ENCODE measurements at places on chromosomes 5 and 9.

DNA sequence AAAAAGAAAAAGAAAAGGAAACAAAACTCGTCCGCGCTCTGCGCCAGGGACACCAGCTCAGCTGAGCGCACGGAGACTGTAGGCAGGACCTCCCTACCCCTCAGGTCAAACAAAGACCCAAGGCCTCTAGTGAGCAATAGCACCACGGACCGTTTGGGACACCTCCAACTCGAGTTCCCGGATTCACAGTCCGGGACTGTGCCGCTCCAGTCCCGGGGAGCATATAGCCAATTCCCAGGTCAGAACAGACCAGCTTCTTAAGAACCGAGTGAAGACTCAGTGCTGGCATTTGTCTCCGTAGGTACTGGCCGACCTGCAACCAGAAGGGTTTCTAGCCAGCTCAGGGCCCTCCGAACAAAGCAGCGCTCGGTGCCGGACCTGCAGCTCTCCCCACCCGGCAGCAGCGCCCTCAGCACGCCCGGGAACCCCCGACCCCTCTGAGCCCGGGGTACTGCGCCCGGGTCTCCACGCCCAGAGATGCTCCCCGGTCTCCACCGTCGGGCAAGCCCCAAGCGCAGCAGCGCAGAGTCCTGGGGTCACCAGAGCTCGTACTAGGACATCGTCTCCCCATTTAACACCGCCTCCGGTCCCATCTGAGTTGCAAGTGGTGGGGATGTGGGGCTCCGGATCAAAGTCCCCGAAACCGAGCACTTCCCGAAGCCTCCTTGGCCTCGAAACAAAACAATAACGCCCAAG, 591 bp downstream of the ABCA1 start:
- DNase-seq, result peak; percentile 18

GRCh38 chr9:135677641-135678168, 14.6 kb downstream of the LCN9 start:
- no peak for DNase-seq

DNA sequence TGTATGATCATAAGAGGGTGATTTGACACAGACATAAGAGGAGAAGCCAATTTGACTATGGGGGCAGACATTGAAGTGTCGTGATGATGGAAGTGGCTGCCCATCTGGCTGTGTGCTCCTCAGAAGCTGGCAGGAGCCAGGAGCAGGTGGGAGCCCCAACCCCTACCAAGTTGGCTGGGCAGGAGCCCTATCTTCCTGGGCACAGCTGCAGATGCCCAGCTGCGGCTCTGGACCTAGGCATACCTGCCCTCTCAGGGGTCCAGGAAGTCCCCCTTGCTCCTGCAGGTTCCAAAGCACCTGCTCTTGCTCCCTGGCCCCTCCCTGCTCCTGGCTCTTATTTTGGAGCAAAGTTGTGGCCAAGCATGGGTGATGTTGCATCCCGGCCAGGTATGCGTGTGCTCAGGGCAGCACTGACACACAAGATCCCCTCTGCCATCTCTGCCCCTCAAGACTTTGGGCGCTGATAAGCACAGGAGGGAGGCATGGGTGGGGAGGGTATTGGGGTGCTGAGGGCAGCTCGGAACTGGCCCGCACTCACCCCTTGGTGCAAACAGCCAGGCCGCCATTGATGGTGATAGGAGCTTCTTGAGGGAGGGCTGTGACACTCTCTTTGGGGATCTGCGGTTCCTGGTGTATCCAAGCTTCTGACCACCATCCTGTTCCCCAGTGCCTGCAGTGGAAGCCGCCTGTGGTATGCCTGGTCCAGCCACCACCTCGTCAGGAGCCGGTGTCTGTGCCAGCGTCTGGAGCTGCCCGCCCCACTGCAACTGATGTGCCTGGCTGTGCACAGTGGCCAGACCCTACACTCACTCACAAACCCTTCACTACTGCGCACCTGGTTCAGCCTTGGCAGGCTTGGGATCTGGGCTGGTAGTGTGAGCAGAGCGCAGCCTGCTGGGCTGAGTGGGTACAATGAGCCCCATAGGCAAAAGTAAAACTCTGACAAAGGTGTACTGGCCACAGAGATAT, 230.9 kb downstream of the CDH9 start:
- DNase-seq, result no peak

- no peak for DNase-seq
Observed at GRCh38 chr9:69149321-69149807, 24.7 kb upstream of the TJP2 start.
